ENCODE measurements at places on chromosomes 12 and 14.
A peak's percentile ranks its signal among the peaks of the same experiment; 100 is the strongest.

DNA sequence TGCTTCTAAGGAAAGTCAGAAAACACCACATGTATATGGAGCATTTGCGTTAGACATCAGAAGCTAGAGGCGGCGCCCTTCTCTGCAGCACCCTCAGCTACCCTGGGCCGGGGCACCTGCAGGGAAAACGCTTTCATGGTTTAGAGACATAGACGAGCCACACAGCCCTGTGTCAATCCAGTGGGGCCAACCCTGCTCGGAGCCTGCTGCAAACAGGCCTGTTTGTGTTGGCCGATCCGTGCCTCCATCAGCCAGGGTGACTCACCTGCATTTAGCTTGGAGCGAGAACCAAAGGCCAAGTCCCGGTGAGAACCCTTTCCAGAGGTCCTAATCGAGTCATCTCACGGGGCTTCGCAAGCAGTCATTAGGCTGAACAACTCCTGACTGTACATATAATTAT, 19.5 kb upstream of the FZD10 start:
- no peak for DNase-seq

GRCh38 chr12:6090803-6091202, 33.7 kb downstream of the VWF start:
- DNase-seq = peak; percentile 85

- DNase-seq = no peak
Observed at GRCh38 chr12:54472494-54473262, 724 bp downstream of the GTSF1 start.

- DNase-seq = no peak
Observed at GRCh38 chr12:130656411-130656810, 59.7 kb downstream of the RIMBP2 start.

GRCh38 chr14:80464531-80465149, 253.3 kb upstream of the DIO2 start:
- DNase-seq = no peak

- no peak for DNase-seq
Observed at GRCh38 chr14:85688006-85688405, 158.1 kb downstream of the FLRT2 start.

- DNase-seq = no peak
Observed at GRCh38 chr14:101276309-101277091, 284.8 kb upstream of the DIO3 start.

DNA sequence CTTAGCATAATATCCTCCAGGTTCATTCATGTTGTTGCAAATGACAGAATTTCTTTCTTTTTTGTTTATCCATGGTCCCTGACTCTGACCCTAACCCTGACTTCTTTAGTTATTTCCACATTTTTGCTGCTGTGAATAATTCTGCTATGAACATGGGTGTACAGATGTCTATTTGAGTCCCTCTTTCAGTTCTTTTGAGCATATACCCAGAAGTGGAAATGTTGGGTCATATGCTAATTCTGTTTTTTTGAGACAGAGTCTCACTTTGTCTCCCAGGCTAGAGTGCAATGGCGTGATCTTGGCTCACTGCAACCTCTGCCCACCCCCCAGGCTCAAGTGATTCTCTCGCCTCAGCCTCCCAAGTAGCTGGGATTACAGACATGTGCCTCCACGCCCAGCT, 33.1 kb downstream of the KNTC1 start:
- no peak for DNase-seq

DNA sequence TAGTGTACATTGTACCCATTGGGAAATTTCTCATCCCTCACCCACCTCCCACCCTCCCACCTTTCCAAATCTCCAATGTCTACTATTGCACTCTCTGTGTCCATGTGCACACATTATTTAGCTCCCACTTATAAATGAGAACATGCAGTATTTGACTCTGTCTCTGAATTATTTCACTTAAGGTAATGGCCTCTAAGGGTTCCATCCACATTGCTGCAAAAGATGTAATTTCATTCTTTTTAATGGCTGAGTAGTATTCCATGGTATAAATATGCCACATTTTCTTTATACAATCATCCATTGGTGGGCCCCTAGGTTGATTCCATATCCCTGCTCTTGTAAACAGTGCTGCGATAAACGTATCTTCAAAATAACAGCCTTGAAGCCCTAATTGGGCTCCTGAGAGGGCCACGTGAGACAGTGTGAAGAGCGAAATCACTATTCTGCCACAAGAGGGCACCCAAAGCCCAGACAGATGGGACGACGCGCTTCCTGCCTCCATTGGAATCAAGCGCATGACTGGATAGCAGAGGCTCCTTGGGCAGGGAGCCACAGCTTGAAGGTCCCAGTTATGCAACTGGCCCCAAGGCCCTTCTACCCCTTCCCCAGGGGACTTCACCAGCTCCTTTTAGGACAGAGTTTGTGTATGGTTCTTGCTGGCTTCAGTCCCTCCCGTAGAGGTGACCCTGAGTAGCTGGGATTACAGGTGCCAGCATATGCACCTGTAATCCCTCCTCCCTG, 21.3 kb upstream of the CD27 start:
- peak; percentile 87 for DNase-seq

DNA sequence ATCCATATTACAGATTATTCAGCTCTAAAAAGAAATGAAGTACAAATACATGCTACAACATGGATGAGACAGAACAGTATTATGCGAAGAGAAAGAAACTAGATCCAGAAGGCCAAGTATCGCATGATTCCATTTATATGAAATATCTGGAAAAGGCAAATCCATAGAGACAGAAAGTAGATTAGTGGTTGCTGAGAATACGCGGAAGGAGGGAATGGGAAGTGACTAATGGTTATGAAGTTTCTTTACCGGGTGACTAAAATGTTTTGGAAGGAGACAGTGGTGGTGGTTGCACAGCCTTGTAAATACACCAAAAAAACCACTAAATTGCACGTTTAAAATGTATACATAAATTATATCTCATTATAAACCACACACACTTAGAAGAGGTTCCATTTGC, 12.5 kb downstream of the PRDM4 start:
- DNase-seq = no peak

- DNase-seq = no peak
Observed at GRCh38 chr12:94694732-94695131, 44.4 kb upstream of the TMCC3 start.

DNA sequence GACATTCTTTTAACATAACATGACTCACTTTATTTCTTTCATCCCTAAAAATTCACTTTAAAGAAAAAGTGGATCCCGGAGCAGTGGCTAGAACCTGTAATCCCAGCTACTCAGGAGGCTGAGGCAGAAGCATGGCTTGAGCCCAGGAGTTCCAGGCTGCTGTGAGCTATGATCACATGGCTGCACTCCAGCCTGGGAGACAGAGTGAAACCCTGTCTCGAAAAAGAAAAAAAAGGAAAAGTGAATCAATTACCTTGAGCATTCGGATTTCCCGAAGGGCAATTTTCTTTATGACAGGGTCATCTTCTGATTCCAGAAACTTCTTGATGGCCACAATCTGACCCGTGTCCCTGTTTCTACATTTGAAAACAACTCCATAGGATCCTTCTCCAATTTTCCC, 1.2 kb downstream of the CDKL1 start:
- peak; percentile 88 for DNase-seq

DNA sequence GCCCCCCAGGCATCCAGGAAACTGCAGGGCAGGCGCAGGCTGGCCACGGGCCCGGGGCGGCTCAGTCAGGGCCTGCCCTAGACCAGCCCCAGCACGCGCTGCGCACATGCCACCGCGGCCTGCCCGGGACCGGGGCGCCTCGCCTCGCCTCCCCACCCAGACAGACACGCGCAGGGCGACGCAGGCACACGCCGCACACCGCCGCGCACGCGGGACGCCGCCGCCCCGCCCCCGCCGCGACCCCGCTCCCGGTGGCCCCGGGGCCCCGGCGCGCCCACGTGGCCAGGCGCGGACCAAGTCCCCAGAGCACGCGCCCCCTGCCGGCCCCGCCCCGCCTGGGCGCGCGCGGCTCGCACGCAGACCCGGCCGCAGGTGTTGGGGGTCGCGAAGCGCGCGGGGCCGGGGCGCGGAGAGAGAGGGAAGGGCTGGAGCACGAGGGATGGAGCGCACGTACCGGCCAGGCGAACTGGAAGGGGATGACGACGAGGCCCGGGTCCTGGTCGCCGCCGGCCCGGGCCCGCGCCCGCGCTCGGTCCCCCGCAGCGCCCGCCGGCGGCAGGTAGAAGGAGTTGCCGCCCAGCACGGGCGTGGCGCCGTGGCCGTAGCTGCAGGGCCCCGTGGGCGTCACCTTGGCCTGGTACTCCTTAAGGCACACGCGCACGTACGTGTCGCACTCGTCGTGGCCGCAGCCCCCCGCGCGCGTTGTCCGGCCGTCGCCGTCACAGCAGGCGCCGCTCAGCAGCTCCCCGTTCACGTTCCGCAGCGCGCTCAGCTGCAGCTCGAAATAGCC, 1.1 kb downstream of the JAG2 start:
- no peak for DNase-seq

DNA sequence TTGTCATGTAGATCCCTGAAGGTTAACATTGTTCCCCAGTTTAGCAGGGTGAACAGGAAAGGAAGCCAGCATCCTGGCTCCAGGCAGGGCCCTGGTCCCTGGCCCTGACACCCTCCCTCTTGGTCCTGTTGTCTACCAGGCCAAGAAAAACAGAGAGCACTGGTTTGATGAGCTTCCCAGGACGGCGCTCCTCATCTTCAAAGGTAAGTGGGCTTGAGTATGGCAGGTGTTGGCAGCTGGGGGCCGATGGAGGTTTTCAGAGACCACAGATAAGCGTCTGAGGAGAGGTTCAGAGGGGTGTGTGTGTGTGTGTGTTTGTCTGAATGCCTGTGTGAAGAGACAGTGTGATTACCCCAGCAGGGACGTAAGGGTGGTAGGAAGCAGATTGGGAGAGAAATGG, 56.3 kb downstream of the SLC8B1 start:
- no peak for DNase-seq

GRCh38 chr12:93025145-93026103, 96.3 kb upstream of the EEA1 start:
- DNase-seq = no peak
